NCI-H1694 treated with DMSO at 0.1 percent for 48 hours (cell line): ENCODE measurements at places on chromosomes 1 and 21.

GRCh38 chr1:167161242-167161641 is 59.4 kb upstream of the POU2F1 start:
- DNase-seq = no peak

GRCh38 chr1:205301205-205301821 is 20.2 kb downstream of the NUAK2 start:
- no peak for DNase-seq

DNA sequence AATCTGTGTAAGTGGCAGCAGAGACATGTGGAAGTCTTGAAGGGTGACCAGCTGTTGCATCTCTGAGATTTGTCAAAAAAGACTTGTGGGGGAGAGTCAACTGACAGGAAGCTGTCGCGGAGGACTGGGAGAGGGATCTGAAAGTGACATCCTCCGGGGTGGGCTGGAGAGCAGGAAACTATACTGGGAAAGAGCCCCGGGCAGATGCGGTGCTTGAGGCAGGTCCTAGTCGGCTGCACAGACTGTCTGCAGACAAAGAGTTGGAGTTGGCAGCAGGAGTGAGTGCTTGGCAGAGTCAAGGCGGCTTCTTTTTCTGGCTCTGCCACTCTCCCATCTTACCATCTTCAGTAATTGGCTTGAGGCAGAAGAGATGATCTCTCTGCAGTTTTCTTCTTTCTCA is 294.0 kb upstream of the C1orf87 start:
- peak; percentile 30 for DNase-seq

DNA sequence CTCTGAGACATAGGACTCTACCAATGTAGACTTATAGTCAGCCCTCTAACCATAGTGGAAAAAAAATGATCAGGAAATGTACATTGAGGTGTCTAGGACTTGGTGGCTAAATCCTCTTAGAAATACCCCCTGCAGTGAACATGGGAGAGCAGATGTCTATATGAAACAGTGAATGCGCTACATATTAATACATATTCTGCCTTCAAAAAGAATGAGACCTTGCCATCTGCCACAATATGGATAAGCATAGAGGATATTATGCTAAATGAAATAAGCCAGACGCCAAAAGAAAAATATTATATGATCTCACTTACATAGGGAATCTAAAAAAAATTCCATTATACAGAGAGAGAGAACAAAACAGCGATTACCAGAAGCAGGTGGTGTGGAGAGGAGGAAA is 66.6 kb upstream of the HAO2 start:
- no peak for DNase-seq

DNA sequence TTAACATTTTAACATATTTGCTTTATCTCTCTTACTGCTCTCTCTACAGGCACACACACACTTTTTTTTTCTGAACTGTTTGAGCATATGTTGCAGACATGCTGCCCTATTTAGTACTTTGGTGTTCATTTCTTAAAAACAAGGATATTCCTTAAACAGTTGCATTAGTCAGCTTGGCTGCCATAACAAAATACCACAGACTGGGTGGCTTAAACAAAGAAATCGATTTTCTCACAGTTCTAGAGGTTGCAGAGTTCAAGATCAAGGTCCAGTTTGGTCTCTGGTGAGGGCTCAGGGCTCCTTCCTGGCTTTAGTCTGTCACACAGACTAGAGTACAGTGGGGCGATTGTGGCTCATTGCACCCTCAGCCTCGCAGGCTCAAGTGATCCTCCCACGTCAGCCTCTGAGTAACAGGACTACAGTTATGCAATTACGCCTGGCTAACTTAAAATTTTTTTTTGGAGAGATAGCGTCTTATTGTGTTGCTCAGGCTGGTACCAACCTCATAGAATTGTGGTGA is 46.7 kb downstream of the RPRD2 start:
- no peak for DNase-seq

DNA sequence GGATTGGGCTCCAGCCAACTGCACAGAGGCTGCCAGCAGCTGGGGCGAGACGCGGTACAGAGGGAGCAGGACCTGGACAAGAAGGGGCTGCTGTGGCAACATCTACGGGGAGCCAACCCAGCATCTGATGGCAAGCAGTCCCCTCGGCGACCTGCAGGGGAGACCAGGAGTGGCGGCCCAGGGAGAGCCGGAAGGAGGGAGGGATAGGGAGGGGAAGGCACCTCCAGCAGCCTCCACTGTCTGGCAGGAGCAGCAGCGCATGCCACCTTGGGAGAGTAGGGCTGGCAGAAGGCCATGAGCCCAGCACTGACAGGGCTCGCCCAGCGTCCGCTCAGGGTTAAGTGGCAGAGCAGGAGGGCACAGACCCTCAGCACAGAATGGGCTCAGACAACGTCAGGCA is 17.3 kb downstream of the CHD5 start:
- DNase-seq = no peak

GRCh38 chr21:26351661-26352060 is 181.1 kb upstream of the APP start:
- DNase-seq = no peak

GRCh38 chr1:31181515-31182343 is 58.0 kb downstream of the NKAIN1 start:
- DNase-seq = no peak

DNA sequence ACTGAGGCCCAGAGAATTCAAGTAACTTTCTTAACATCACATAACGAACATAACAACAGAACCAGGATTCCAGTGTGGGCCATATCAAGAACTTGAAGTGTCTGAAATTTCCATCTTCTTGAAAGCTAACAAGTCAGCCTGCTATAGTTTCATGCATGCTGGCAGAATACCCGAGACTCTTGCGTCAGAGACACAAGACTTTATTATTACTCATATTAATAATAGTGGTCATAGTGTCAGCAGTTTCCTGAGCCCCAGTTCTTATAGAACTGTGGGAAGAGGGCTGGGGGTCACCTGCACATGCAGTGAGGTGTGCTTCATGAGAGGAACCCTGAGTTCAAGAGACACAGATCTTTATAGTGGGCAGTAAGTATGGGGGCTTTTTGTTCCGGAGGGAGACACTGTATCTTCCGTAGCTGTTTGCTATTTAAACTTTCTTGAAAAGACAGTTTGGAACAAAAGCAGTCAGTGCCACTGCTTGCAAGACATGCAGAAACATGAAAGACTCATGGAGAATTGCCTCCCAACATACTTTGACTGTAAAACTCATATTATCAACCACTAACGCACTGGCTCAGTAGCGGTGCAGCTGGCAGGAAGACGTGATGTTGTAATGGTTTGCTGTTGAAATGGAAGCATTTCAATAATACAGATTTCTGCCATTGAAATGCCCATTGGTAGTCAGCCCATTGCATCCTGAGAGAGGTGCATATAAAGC is 339.2 kb downstream of the ADGRL2 start:
- DNase-seq = no peak

DNA sequence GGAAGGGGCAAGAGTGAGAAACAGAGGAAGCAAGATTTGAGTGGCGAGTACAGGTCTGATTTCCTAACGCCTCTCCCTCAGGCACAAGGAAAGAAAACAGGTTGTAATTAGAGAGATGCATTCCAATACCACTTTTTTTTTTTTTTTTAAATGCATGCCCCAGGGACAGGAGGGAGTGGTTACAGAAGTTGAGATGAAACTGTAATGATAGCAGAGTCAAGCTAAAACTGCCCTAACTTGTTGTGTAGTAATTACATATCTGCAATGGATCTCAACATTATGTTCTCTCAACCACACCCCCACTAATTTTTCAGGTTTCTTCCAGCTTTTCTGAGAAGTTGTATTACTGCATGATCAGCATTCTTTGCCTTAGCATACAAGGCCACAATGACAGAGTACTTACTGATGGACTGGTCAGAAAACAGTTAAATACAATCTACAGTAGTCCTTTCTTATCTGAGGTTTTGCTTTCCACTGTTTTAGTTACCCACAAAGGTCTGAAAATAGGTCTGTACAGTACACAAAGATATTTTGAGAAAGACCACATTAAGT is 5.5 kb downstream of the ETV3 start:
- no peak for DNase-seq

- DNase-seq = no peak
Observed at GRCh38 chr21:41632748-41633475, 125.0 kb upstream of the TMPRSS2 start.

- no peak for DNase-seq
Observed at GRCh38 chr1:179095924-179096323, 14.1 kb downstream of the TOR3A start.

DNA sequence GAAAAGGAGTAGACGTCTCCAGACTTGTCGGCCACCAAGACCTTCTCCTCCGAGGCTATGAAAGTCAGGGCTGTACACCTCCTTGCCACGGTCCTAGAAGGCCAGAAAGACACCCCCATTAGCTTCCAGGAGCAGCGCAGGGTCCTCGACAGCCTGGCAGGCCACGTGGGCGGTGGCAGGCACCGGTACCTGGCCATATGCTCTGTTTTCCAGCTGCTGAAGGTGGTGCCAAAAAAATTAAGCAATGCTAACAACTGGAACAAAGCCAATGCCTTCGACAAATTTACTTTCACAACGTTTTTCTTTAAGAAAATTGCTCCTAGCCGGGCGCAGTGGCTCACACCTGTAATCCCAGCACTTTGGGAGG is 15.9 kb downstream of the WDR4 start:
- no peak for DNase-seq

DNA sequence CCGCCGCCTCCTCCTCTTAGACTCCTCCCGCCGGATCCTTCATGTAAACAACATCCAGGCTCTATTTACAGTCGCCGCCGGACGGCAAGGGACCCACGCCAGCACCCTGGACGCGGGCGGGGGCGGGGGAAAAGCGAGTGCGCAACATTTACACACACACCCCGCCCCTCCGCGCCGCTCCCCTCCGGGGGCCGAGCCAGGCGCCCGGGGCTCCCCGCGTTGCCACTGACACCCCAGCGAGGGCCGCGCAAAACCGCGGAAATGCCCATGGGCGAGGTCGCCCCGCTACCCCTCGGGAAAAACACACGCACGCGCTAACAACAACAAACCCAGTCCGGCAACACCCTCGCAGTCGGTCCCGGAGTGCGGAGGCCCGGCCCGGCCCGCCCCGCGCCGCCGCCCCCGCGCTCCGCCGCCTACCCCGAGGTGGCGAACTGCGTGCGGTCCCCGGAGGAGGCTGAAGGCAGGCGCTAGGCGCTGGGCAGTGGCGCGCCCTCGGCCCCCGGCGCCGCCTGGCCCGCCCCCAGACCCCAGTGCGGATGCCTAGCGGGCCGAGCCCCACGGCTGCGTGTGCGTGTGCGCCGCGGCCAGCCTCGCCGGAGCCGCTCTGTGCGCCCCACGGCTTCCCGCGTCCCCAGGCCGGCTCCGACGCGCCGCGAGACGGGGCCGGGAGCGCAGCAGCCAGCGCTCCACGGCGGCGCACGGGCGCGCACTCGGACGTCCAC is 81.1 kb upstream of the AK4 start:
- DNase-seq = no peak

- DNase-seq = no peak
Observed at GRCh38 chr1:161727256-161727924, 6.0 kb downstream of the FCRLB start.

- no peak for DNase-seq
Observed at GRCh38 chr1:26237230-26237966, 3.4 kb downstream of the CEP85 start.

DNA sequence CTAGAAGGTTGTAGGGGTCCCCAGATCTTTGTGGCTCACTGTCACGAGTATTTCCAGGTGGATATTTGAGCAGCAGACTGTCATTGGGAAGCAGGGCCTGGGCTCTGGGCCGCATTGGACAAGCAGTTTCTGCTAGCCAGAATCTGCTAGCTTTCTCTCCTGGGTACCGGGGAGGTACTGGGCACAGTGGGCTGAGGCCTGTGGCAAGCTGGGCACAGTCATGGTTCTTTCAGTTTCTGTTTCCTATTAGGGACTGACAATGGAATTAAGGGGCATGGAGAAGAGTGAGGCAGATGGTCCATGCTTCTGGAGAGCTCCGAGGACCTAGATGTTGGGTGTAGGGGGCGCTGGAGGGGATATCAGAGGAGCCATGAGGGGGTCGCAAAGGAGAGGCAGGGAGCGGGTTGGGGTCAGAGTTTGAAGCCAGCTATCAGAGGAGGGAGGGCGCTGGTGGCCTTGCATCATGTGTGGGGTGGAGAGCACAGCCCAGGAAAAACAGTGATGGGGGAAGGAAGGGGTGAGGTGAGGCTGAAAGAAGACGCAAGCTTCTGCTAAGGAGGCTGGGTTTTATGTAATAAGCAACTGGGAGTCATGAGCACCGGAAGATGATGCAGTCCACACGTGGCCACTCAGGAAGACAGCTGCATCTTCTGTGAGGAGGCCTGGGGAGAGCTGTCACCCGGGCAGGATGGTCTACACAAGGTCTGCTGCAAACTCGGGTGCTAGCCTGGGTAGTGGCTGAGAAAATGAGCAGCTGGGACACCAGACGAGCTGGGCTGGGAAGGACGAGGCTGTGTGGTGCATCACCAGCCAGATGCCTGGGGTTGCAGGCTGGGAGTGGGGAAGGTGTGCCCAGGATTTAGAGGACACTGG is 72.7 kb downstream of the IER5 start:
- no peak for DNase-seq

- no peak for DNase-seq
Observed at GRCh38 chr1:185500001-185500626, 183.1 kb upstream of the IVNS1ABP start.

GRCh38 chr1:42917241-42917495 is 41.5 kb downstream of the SLC2A1 start:
- no peak for DNase-seq

GRCh38 chr1:113904293-113904673 is 316 bp downstream of the AP4B1 start:
- DNase-seq = no peak

GRCh38 chr1:57839526-57839925 is 415.7 kb upstream of the DAB1 start:
- no peak for DNase-seq

DNA sequence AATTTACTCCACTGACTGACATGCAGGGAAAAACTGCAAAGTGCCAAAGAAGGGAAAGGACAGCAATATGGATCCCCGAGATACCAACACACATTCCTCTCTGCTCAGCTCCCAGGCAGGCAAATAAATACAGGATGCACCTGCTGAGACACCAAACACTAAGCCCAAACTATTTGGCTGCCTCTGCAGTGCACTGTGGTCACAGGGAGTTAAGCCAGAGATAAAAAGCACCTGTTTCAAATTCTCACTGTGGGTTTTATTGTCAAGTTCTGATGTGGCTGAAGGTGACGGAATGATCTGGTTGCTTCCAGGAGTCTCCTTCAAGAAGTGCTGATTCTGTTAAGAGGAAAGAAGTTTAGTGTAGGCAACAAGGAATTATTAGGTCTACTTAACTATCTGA is 17.7 kb downstream of the TEX38 start:
- DNase-seq = no peak

GRCh38 chr1:171740987-171741871 is 636 bp downstream of the VAMP4 start:
- peak; percentile 29 for DNase-seq

- DNase-seq = no peak
Observed at GRCh38 chr21:36087362-36088138, 17.7 kb downstream of the CBR1 start.

DNA sequence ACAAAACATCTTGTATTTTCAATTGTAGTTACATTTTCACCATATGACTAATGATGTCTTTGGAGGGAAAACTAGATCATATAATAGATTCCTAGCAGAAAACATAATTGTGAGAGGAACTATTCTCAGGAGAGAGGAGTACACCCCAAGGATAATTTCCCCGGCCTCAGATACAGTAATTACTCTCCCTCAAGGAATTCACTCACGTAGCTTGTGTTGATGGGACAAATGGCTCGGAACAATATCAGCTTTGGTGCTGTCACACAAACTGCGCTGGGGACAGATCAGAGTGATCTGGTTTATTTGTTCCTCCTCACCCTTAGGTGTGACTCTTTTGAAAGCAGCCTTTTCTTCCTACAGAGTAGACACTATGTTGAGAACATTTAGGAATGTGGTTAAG is 11.2 kb downstream of the ABCG1 start:
- no peak for DNase-seq
